ENCODE measurements at places on chromosomes 5 and 9.

DNA sequence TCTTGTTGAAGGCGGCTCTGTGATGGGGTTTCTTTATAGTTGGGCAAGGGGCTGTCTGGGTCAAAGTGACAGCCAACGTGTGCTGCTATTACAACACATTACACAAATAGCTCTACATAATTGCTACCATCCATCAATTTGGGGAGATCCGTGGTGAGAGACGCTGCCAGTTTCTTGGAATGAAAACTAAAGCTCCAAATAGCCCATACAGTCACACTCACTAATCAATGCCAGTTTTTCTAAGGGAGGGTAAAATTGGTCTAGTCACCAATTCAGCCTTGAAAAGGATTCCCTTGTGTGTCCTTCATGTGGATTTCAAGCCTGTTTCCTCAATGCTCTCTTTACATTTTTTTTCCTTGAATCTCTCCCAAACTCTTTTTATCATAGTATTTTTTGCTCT lies 343.3 kb upstream of the KLF4 start:
- DNase-seq, result no peak

DNA sequence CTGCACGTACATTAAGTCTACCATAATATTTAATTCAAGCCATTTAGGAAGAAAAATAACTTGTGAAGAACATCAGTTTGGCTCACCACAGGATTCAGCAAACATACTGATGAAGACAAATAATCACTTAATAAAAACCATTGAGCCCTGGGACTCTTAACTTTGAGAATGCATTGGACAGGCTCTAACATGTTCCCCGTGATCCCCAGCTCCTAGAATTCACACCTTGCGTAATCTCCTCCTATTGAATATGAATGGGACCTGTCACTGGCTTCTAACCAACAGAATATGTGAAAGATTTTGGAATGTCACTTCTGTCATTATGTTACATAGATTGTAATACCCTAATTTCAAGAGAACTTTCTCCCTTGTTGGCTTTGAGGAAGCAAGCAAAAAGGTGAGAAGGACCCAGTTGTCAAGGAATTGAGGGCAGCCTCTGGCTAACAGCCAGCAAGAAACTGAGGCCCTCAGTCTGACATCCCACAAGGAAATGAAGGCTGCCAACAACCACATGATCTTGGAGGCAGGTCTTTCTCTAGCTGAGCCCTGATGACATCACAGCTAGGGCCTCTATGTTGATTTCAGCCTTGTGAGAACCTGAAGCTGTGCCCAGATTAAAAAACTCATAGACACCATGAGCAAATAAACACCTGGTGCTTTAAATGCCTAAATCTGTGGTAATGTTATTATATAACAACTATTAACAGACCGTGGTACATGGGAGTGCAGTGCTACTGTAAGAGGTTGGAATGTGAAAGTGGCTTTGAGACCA lies 433.2 kb downstream of the SEMA5A start:
- DNase-seq, result no peak

DNA sequence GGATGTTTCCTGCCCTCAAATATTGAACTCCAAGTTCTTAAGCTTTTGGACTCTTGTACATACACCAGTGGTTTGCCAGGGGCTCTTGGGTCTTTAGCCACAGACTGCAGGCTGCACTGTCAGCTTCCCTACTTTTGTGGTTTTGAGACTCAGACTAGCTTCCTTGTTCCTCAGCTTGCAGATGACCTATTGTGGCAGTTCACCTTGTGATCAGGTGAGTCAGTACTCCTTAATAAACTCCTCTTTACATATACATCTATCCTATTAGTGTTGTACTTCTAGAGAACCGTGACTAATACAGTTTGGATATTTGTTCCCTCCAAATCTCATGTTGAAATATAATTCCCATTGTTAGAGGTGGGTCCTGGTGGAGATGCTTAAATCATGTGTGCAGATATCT lies 681.9 kb upstream of the ARRDC3 start:
- DNase-seq, result no peak

DNA sequence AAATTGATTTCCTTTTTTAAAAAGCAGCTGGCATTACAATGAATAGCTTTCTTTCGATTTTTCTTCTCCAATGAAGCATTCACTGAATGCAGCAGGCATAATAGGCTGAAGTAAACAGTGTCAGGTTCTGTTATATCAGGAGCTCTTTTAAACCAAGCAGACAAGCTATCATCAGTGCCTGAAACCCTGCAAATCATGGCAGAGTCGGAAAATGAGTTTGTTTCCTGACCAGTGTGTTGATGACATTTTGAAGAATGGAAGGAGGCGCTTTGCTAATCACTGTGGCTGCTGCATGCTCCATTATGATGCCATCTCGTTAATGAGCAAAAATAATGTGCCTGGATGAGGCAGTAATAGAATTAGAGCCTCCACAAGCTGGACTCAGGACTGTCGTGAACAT lies 284.5 kb downstream of the ZNF608 start:
- DNase-seq, result no peak

DNA sequence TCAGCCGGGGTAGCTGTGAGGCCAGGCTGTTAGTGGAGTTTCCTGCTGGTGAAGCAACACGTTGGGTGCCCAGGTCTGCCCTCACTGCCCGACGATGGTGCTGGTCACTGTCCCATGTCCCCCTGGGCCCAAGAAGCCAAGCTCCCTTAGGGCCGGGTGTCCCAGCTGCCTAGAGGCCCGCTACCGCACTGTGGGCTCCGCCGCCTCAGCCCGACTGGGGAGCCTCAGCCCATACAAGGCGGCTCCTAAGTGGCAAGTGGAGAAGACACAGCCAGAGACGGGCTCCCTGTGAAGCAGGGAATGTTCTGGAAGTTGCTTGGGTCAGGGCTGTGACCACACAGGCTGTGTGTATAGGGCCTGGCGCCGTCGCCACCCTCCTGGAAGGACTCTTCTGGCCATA lies 96.9 kb downstream of the RXRA start:
- DNase-seq, result no peak

GRCh38 chr5:133119233-133119711 lies 67.5 kb downstream of the HSPA4 start:
- no peak for DNase-seq
